ENCODE measurements at places on chromosomes 12 and 14.

- no peak for DNase-seq
Measured at GRCh38 chr14:61475316-61475715, 153.9 kb downstream of the PRKCH start.

GRCh38 chr14:53304726-53305381, 151.7 kb upstream of the DDHD1 start:
- no peak for DNase-seq

GRCh38 chr12:130956456-130957303, 3.0 kb downstream of the ADGRD1 start:
- no peak for DNase-seq

GRCh38 chr14:55706365-55706684, 126.3 kb downstream of the KTN1 start:
- no peak for DNase-seq

Data from right renal cortex interstitium (tissue), 3 donors.